ENCODE measurements at places on chromosomes 12 and 14.
A peak's percentile ranks its signal among the peaks of the same experiment; 100 is the strongest.

DNA sequence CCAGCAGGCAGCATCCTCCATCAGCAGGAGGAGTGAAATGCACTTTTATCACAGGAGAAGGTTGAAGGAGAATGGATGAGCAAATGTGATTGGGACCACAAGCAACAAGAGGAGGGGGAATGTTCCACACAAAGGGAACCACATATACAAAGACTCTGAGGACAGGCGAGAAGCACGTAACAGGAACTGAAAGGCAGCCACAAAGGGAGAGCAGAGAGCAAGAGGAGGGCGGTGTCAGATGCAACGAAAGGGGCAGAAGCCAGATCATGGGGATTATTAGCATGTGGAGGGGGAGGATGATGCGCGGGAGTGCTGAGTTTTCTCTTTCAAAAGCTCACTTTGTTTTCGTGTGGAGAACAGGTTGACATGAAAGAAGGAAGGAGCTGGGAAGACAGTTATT is 241.1 kb downstream of the SPTSSA start:
- DNase-seq = no peak

DNA sequence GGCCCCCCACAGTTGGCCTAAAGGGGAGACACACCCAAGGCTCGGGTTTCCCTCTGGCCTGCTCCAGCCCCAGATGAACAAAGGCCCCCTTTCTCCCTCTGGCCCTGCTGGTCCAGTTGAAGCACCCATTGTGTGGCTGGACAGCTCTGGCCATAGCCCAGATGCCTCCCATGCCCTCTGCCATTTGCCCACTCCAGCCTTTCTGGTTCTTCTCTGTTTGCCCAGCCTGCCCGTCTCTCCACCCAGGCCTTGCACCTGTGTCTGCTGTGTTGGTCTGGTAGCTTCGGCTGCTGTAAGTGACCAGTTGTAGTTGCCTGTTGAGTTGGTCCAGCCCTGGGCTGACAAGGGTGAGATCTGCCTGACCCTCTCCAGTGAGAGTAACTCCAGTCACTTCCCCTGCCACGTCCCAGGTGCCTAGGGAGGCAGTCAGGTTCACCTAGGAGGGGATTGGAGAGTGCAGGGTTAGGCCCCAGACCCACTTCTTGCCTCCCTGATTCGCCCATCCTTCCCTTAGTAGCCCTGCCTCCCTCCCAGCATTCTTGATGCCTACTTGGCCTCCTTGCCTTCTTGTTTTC is 3.0 kb downstream of the B4GALNT1 start:
- no peak for DNase-seq

DNA sequence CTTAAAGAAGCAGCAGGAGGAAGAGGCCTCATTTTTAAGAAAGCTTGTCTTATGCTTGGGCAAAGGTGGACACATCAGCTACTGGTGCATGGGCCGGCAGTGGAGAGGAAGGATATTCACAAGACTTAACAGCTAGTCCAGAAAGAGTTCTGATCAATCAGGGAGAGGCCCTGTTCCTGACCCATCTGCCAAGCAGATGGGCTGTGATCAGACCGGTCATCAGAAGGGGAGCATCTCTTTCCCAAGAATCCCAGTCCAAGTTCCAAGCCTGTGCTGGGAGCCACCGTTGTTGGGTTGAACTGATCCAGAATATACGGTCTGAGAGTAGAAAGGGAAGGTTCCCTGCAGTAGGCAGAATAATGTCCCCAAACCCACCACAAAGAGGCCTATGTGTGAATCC is 32.7 kb upstream of the SOCS2 start:
- DNase-seq = no peak

- DNase-seq = no peak
These were observed 556.6 kb downstream of the TRHDE start for GRCh38 chr12:72828662-72829324.

GRCh38 chr14:28765169-28765830 is 1.3 kb upstream of the FOXG1 start:
- no peak for DNase-seq

DNA sequence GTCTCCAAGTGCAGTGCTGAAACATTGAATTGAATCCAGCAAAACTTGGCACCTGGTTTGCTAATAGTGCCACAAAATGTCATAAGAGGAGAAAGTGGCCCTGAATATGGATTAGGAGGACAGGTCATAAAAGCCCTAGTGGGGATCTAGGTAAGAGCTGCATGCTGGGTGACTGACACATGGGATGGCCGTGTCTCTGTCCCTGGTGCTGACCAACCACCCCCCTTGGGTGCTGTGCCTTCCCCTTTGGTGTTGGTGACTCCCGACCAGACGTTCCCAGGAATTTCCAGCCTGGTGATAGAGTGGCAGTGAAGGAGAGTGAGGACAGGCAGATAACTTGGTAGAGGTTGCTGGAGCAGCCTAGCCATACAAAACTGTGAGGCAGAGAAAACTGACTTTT is 142.8 kb downstream of the VRK1 start:
- no peak for DNase-seq

DNA sequence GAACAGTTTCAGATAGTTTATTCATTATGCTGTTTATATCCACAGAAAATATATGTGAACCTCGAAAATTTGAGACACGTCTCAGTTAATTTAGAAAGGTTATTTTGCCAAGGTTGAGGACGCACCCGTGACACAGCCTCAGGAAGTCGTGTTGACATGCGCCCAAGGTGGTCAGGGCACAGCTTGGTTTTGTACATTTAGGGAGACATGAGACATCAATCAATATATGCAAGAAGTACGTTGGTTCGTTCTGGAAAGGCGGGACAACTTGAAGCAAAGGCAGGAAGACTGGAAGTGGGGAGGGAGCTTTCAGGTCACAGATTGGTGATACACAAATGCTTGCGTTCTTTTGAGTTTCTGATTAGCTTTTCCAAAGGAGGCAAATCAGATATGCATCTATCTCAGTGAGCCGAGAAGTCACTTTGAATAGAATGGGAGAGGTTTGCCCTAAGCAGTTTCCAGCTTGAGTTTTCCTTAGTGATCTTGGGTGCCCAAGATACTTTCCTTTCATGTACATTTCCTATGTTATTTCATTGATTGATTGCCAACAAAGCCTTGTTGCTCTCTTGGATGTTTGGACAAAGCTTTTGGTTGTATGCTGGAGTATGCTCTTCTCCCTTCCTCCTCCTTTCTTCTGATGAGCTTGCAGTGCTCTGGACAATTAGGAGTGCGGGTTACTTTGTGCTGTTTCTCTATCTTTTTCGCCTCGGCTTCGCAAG is 3.2 kb downstream of the SNAPC1 start:
- DNase-seq = no peak

DNA sequence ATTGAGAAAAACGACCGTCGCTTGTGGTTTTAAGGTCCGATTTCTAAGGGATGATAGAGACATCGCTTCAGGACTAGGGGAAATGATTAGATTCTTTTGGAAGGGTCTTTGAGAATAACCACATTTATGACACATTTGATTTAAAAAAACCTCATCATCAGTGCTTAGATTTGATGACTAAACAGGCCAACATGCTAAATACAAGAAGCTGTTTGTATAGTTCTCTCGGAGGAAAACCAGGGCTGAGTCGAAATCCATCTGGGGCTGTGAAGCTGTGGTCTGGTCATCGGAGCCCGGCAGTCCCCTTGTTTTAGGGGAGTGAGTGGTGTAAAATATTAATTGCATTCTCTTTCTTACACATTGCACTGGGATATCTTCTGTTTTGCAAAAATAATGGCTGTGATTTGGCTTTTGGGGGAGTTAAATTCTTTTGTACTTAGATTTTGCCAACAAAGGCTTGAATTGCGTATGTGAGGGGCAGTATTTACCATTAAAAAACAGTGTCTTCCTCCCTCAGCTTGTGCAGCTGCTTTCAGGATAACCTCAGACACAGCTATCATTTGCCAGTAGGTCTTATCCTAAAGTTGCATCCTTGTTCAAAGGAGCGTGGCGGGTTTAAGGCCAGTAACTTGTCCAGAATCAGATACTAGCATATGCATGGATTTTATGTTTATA is 550 bp downstream of the GNG2 start:
- DNase-seq = no peak

- DNase-seq = no peak
These were observed 1.4 kb downstream of the TMTC2 start for GRCh38 chr12:82688035-82688501.

- no peak for DNase-seq
These were observed 91.3 kb downstream of the TSPAN9 start for GRCh38 chr12:3168223-3169221.

- no peak for DNase-seq
These were observed 3.2 kb upstream of the AMIGO2 start for GRCh38 chr12:47082796-47083621.

GRCh38 chr12:87233671-87234070 is 795.5 kb downstream of the C12orf50 start:
- no peak for DNase-seq

- no peak for DNase-seq
These were observed 14.1 kb upstream of the YBX3 start for GRCh38 chr12:10737249-10737648.

- peak; percentile 41 for DNase-seq
These were observed at the start of gene FBLN5 for GRCh38 chr14:91947475-91948184. FBLN5 (minus strand) TSS chr14:91947694; CDS start chr14:91947229, 465 bp downstream.

DNA sequence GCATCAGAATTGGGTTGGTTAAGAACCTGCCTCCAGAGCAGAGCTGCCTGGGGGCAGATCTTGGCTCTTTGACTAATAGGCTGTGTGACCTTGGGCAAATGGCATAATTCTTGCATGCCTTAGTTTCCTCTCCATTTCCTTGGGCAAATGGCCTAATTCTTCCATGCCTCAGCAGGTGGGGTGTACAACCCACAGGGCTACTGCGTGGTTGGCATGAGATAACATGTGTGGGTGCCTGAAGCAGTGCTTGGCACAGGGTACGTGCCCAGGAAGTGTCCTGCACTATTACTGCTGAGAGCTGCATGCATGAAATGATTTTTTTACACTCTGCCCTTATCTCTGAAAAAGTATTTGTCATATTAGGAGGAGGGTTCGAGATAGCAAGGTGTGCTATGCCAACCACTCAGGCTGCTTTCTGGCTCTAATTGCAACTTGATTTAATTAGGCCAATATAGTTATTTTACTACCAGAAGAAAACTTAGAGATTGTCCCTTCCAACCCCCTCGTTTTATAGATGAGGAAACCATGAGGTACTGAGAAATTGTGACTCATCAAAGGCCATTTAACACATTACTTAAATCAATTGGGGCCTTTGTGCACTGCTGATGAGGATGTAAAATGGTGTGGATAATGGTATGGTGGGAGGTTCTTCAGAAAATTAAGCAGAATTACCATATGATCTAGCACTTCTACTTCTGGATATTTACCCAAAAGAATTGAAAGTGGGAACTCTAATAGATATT is 161.6 kb upstream of the HIF1A start:
- DNase-seq = no peak

DNA sequence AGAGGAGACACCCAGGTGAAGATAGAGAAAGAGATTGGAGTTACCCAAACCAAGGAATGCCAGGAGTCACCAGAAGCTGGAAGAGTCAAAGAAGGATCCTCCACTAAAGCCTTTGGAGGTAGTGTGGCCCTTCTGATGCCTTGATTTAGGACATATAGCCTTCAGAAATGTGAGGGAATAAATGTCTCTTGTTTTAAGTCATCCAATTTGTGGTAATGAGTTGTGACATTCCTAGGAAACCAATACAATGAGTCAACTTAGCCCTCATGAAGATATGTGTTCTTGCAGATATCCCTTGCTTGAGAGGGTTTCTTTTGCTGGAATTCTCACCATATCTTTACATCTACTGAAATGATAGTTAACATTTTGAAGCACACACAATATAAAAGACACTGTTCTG is 58.8 kb downstream of the CCER1 start:
- DNase-seq = no peak

DNA sequence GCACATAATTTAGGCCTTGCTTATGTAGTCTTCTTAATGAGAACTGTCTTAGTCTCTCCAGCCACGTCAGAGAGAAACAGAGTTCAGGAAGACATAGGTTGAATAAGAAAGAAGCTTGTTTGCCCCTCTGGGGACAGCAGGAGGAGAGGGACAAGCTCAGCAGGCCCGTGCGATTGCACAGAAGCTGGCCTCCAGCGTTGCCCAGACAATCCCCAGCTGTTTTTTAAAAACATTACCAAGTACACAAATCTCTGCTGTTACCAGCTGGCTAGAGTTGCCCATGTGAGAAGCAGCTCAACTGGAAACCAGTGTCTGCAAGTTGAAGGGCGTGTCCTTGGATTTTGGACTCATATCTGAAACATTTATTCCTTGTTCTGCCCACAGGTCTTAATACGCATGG is 232.6 kb downstream of the EFCAB11 start:
- DNase-seq = no peak

- peak; percentile 16 for DNase-seq
These were observed 24.9 kb downstream of the NUDT4 start for GRCh38 chr12:93402333-93403311.

DNA sequence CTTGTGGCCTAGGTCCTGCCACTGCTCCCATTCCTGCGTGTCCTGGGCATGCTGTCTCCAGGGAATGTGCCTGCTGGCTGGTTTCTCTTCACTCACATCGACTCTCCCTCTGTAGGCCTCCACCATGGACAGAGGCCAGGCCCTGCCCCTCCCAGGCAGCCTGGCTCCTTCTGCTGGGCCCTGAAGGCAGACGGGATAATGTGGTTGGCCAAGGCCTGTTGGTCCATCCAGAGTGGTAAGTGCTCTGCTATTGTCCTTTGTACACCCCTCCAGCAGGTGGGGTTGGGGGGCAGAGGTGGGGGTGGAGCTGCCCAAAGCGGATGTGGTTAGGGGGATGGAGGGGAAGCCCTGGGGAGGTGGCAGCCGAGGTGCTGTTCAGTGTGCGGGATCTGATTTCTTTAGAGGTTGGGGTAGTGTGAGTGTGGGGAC is 9.5 kb upstream of the NR4A1 start:
- DNase-seq = no peak

- no peak for DNase-seq
These were observed 146.6 kb downstream of the PTPRO start for GRCh38 chr12:15468911-15469310.

GRCh38 chr12:113684908-113685782 is 213.5 kb upstream of the LHX5 start:
- DNase-seq = no peak

- DNase-seq = no peak
These were observed 1.8 kb downstream of the ALX1 start for GRCh38 chr12:85281636-85282312.

DNA sequence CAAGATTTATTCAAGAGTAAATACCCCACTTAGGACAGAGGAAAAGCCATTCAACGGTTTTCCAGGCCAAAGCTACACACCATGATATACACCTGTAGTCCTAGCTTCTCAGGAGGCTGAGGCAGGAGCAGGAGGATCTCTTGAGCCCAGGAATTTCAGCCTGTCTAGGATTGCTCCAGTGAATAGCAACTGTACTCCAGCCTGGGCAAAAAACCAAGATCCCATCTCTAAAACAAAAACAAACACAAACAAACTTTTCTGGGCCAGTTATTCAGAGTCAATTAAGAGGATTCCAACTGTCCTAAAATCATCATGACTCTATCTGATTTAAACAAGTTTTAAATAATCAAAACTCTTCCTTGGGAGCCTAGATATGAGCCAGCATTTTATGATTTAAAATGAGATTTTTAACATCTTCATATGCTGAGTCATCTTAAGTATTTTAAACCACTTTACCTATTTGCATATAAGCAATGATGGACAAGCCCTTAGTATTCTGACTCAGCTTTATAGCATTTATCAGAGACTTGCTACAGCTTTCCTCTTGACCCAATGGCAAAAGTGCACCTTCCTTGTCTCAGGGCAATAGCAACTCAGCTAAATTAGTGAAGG is 77.1 kb downstream of the KCNMB4 start:
- DNase-seq = no peak
